NCI-H774 (cell line): ENCODE measurements at places on chromosomes 13 and 19.

DNA sequence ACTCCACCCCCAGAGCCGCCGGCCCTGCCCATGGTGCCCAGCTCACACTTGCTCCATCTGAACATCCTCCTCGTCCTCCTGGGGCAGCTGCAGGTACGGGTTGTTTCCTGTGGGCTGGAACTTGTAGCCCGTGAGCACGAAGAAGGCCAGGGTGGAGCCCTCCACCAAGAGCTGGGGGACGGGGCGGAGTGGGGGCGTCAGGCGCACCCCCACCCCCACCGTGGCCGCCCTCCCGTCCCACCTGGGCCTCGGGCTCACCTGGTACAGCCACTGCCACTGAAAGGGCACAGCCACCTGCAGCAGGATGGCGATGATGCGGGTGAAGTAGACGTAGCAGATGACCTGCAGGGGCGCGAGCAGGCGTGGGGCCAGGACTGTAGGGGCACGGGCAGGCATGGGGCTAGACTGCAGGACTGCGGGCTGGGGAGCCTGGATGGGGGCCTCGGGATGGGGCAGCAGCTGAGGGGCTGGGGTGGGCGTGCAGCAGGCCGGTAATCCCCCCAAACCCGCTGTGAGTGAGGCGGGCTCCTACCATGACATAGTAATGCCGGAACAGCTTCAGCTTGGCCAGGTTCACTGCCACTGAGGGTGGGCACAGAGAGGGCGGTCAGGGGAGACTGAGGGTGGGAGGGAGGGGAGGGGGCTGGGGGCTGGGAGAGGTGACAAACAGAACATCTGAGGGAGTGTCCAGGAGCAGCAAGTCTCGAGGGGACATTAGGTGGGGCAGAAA is 6.3 kb downstream of the GPR108 start:
- no peak for DNase-seq

DNA sequence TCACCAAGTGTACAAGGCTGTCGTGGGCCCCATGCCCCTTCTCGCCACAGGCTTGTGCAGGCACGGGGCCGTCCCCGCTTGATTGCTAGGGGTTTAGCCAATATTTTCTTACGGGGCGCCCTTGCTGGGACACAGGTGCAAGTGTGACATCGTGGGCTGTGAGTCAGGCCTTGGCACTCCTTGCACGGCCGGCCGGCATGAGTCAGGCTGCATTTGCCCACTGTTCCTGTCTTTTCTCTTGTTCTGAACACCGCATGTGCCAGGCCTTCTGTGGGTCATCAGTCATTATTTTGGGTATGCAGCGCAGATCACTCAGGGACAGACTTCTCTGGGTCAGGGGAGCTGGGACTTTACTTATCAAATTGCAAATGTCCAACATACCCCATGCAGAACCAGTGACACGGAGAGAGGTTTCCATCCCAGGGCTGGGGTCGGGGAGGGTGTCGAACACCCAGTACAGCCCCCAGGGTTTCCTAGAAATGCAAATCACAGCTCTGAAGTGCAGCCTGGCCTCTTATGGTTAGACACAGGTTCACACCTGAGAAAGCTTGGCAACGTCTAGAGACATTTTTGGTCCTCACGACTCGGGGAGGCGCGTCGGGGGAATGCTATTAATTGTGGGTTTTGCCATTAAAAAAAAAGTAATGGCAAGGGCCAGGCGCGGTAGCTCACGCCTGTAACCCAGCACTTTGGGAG is 22.5 kb upstream of the KLF2 start:
- no peak for DNase-seq

- no peak for DNase-seq
Observed at GRCh38 chr19:38890686-38891085, 8.7 kb downstream of the SIRT2 start.

DNA sequence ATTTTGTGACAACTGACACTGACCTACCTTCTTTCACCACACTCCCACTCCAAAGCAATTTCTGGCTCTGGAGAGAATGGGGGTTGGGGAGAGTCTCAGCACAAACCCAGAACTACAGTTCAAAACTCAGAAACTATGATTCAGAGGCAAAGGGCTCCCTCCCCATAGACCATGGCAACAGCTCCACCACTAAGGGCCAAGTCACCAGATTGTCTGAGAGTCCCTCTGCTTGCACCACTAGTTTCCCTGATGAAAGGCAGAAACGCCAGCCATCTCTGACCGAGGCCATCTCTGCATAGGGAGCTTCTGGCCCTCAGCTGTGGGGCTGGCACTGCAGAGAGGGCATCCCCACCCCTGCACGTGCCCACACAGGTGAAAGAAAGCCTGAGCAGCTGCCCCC is 112.4 kb upstream of the VSTM2B start:
- no peak for DNase-seq

DNA sequence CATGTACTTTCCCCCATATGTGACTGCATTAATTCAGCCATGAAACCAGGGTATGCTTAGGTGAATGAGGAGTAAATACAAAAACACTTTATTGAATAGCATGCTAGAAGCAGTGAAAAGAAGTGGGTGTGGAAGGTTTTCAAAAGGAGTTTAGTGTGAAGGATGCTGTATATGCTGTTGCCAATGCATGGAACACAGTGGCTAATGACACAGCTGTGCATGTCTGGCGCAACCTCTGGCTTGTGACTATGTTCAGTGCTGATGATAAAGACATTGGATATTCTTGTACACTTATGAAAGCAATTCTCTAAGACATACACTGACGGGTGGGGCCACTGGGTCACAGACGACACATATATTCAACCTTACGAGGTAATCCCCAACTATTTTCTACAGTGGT is 55.2 kb downstream of the SOX21 start:
- no peak for DNase-seq

DNA sequence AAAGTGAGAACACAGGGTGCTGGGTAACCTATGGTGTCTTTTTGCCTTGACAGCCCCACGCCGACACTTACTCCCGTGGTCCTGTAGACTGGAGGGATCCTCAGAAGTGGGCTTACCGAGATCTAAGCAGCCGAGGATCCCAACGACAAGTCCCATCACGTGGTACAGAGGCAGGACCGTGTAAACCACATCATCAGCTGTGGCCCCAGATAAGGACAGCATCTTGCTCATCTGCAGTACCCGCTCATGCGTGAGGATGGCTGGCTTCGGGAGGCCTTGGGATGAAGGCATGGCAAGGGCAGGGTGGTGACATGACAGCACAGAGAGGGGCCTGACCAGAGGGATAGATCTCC is 2.1 kb downstream of the SLC27A5 start:
- no peak for DNase-seq

GRCh38 chr19:39802958-39803357 is 24.3 kb downstream of the LEUTX start:
- DNase-seq: no peak

DNA sequence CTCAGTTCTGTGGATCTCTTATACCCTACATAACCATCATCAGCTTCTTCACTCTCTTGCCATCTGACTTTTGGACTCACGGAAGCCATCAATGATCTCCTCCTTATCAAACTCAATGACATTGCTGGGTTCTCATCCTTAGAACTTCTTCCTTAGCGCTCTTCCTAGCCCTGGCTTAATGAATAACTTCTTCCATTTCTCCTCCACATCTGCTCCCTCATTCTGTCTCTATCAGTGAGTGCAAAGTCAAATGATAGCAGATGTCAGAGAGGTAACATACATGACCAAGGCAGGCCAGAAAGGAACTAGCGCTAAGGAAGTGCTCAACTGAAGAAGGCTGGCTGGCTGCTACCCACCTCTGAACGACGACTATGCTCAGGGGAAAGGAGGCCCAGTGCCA is 449.8 kb downstream of the COG6 start:
- DNase-seq: no peak

GRCh38 chr13:45332036-45332830 is 8.8 kb downstream of the TPT1 start:
- no peak for DNase-seq
